Activated naive CD8-positive, alpha-beta T cell treated with anti-CD3 and anti-CD28 coated beads, Interleukin-2, amount 50 U/mL, for 24 hours (primary cell): ENCODE measurements at places on chromosomes 6 and 20.
A peak's percentile ranks its signal among the peaks of the same experiment; 100 is the strongest.

GRCh38 chr20:11255455-11255854 is 581.7 kb upstream of the JAG1 start:
- DNase-seq, result no peak

DNA sequence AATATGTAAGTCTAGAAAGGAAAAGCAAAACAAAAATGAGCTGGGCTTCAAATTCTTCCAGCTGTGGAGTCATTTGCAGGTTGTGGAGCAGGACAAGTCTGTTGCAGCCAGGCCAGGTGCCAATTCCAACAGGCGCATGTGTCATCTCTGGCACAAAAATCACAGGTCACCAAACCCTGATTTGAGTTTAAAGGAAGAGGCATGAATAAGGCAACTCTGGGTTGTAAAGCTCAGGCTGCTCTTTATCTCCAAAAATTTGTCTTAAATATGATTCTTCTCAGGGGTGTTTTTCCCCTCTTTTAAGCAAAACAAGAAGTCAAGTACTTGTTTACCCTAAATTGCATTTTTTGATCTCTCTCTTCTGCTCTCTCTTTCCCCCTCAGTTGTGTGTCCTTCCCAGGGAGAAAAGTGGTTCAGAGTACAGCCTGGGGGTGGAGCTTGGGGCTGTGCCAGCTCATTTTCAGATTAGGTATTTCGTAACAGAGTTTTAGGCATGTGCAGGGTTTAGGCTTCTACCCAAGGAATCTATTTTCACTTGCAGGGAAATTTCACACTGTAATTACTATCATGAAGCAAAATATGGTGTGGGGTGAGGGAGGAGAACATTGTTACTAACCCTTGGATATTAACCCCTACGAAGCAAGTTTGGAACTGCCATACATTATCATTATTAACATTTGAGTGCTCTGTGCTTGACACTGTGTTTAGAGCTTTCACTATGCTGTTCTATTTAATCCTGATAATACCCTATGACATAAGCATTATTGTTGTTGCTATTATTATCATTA is 8.3 kb upstream of the NCOA3 start:
- DNase-seq, result peak; percentile 74

GRCh38 chr20:35394271-35394670 is 17.5 kb downstream of the UQCC1 start:
- no peak for DNase-seq

DNA sequence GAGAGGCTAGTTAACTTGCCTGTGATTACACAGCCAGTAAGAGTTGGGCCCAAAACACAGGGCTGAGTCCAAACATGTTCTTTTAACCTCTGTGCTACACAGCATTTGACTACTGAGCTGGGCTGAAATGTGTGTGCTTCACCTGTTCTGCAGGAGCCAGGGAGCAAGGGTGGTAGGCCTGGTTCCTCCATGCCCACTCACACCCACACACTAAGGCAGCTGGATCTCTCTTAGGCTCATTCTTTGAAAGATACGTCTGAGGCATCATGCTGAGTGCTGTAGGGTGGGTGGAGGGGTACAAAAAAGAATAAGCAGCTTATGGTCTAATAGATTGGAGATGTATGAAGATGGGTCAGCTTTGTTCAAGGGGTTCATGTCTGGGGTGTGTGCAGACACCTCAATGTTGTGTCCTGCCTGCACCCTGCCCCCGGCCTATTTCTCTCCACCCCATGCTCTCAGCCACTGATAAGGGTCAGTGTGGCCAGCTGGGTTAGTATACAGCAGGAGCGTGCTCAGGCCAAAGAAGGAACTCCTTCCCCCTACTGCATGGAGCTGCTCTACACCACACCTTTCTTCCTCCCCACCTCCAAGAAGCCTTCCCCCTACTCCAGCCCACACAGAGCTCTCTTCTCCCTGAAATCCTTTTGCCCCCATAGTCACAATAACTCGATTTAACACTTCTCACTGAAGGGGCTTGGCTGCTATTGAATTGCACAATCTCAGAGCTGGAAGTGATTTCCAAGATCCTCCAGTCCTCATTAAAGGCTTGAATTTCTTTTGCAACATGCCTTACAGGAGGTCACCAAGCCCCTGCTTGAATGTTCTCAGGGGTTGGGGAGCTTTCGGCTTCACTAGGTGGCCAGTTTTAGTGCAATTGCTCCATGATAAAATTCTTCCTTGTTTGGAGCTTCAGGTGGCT is 3.4 kb downstream of the PPP2R5D start:
- no peak for DNase-seq

DNA sequence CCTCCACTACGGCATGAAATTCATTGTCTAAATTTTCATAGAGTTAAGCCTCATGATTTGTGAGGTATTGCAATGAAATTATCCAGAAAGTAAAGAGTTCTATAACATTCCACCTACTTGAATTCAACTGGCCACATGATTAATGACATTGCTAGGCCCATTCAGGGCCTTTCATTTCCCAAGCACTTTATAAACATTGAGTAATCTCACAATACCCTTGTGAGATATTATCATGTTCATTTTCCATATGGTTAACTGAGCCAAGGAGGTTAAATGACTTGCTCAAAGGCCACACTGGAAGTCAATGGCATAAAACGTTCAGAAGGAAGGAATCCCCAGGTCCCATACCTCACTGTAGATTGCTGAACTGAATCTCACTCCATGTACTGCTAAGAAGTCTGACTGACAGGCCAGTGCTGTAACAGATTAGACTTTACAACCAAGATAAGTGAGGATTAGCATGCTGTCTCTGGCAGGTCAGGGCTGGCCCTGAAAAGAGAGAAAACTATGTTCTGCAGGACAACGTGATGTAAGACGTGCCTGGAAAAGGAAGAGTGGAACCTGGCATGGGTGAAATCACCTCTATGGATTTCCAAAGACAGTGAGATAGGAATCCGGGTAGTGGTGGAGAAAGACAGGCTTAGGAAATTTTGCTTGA is 75.9 kb upstream of the SPACA1 start:
- no peak for DNase-seq

DNA sequence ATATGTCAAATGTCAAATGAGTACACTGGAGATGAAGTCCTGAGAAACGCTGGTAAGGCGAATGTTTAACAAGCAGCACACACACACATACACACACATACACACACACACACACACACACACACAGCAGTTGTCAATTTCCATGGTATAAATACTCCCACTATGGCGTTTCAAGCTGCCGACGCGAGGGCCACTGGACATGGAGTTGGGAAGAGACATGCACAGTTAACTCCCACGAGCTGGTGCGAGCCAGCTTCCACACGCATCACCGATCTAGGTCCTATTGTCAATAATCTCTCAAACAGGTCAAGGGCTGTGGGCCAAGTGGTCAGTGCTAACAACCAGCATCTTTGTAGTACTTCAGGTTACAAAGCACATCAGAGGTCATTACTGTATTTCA is 58.9 kb downstream of the TRERF1 start:
- no peak for DNase-seq

GRCh38 chr20:17935761-17936160 is 32.8 kb downstream of the SNX5 start:
- DNase-seq, result no peak

DNA sequence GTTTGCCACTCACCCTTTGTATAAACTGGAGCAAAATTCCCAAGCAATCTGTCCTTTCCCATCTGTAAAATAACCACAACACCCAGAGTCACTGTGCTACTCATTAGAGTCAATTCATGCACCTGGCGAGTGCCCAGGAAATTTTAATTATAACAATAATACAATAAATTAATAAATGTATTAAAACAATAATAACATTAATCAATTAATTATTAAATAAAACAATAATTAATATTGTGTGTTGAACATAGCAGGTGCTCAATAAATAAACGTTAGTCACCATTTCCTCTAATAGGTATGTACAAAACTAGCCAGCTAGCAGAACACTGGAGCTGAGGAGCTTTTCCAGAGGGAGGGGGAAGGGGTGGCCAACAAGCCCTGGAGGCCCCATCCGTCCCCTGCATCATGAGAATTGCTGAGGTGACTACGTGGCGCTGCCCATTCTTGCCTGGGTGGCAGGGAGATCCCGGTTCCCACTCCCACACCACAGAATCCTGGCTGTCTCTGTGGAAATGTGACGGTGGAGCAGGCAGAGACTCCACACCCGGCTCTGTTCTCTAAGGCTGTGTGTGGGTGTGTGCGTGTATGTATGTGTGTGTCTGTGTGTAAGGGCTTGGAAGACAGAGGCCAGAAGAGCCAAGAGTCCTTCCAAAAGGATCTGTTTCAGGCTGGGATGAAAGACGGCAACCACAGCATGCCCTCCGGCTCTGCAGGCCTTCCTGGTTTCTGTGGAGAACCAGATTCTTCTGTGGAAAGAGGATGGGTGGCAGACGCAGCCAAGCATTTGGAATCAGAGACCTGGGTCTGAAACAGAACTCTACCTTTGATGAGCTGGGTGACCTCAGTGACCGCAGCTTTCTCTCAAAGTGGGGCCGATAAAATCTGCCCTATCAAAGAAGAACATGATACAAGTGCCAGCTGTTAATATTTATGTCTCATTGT is 18.8 kb upstream of the EZR start:
- no peak for DNase-seq

DNA sequence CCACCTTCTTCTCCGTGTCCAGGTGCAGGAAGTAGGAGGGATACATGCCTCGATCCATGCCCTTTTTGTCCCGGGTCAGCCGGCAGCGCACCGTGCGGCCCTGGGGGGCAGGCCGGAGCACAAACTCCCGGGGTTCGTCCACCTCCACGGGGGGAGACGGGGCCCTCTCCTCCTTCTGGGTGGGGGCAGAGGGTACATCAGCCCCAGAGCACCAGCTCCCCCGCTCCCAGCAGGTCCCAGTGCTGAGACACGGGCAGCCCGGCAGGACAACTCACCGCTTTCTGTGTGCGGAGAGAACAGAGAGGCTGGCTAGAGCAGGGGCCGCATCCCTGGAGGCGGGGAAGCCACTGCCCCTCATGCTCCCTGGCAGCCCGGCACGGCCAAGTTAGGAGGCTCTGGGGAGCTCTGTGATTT is 6.7 kb downstream of the TULP1 start:
- DNase-seq, result no peak

DNA sequence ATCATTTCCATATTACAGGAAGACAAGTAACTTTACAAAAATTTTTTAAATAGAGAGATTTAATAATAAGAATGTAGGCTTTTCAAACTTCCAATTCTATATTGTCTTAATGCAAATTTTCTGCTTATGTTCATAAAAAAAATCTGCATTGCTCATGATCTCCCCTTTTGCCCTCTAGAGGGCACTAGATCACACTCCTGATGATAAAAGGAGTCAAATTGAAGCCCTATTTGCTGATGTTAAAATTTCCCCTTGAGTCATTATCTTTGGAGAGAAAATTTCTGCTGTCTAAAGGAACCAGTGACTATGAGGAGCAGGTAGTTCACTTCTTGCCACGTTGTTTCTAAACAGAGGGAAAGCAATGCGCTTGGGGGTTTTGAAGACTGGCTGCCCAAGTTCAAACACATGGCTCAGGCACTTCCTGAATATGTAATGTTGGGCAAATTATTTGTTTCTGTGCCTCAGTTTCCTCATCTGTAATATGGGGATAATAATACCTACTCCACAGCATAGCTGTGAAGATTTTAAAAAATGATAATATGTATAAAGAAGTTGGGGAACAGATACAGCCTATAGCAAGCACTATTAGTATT is 874.2 kb downstream of the TFAP2A start:
- no peak for DNase-seq

DNA sequence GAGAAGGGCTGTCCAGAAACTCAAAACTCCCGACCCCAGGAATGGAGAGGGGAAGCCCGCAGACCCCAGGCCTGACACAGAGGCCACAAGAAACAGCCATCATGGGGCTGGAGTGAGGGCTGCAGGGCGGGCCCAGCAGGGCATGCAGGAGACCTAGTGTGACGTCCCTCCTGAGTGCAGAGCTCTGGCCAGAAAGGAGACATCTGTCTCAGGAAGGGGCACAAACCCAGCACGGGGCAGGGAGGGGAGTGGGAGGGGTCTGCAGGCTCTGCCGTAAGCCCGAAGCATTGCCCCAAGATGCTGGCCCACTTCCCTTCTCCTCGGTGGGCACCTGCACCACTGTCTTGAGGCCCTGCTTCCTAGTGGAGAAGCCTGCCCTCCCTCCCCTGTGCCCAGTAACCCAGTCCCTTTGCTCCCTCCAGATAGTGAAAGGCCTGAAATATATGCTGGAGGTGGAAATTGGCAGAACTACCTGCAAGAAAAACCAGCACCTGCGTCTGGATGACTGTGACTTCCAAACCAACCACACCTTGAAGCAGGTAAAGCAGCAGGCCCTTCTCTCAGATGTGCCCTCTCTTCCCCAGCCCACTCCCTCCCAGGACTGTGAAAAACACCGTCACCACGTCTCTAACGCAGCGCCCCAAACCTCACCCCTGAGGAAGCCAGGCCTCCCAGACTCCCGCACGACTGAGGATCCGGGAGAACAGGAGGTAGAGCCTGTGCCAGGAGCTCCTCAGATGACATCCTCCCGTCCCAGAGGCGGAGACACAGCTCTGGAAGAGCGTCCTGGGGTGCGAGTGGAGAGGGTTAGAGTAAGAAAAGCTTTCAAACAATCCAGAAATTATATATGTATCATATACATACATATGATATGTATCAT is 9.7 kb downstream of the CST7 start:
- no peak for DNase-seq

DNA sequence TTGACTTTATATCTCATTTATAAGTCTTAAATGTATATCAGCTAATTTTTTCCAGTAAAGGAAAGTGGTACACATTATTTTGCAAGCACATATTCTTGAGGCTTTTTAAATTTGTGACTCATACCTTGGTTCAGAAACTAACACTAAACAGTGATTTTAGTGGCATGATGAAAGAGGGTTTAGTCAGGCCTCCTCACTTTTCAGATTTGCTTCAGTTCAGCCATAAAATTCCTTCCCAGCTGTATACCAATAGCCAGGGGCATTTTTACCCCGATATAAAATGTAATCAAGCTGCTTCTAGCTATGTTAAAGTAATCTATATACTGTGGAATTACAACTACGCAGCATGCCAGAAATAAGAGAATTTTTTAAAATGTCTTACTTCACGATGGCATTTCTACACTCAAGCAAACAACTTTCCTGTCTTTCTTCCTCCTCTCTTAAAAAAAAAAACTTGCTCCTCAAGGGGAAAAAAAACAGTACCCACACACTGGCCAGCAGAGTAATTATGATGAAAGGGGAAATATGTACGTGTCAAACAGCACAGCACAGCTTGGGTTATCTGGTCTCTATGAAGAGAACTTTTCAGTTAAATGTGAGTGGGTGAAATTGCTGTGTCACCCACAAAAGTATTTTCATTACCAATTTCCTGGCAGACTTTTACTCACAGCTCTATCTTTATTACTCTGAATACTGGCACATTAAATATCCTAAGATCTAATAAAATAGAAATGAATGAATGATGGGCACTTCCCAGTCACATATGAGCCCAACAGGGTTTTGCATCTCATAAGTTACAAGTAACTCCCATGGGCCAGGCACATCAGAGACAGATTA is 244.8 kb upstream of the TENT5A start:
- DNase-seq, result no peak

- no peak for DNase-seq
Measured at GRCh38 chr6:33789550-33789895, 593 bp upstream of the LEMD2 start.

DNA sequence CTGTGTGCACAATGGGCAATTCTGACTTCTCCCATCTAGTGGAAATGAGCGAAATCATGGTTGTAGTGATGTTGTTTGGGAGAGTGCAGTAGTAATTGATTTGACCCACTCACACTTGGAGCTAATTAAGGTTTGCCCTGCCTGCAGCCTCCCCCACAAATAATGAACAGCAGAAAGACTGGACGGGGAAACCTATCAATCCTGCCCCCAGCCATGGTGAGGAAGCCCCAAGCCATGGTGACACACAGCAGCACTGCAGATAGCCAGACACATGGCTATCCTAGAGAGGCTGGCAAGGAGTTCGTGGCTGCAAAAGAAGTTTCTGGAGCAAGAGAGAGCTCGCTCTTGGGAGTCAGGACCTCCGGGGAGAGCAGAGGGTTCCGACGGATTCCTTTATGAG is 27.8 kb downstream of the SAYSD1 start:
- no peak for DNase-seq
